ENCODE measurements at places on chromosomes 1 and 21. TPM values are rescaled to one million over a fixed set of nuclear protein-coding genes. Genes with fewer than 3 reads are reported as not detected.
A peak's percentile ranks its signal among the peaks of the same experiment; 100 is the strongest.

DNA sequence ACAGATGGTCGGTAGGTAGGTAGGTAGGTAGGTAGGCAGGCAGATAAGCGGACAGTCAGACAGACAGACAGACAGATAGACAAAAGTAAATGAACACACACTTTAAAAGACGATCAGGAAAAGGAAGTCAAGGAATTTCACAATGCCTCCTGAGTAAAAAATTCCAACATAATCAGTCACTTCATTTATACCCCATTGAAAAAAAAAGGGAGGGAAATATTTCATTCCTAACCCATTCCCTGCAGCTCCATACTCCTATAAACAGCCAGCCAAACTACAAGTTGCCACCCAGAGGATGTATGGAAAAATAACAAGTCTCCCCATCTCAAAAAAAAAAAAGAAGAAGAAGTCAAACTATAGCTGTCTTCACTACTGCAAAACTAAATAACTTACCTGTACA is 43.4 kb downstream of the ZZZ3 start:
- DNase-seq = no peak

DNA sequence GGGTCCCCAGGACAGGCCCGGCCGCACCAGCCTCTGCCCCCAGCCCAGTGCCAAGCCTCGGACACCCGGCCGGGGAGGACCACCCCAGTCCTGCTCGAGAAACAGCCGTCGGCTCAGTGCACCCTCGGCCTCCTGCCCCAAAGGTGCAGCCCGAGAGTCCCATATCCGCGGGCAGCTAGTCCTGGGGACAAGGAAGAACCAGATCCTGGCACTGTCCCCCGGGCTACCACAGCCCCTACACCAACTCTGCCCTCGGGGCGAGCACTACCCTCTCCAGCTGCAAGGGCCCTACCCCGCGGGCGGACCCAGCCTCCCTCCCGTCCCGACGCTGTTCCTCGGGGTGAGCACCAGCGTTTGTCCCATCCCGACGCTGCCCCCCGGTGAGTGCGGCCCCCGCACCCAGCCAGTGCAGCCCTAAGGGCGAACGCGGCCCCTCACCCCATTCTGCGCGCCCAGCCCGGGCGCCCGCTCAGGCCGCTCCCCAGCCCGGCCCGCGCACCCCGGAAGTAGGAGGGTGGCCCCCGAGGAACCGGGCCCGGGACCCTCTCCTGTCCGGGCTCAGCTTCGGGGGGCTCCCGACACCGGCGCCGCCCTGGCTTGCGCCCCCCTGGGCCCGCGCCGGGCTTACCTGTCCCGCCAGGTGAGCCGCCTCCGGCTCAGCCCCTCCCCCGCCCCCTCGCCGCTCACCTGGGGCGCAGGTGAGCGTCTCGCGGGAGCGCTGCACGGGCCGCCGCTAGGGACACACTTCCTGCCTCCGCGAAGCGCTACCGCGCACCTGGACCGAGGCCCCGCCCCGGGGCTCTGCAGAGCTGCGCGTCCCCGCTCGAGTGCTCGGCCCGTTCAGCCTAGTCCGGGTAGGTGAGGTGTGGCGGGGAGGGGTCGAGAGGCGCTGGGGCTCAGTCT is at the start of gene KDF1:
KDF1 (minus strand) TSS at position 747 of the 903 bp plus-strand sequence. CDS start 8,088 bp downstream, outside the sequence.
- peak; percentile 86 for DNase-seq

DNA sequence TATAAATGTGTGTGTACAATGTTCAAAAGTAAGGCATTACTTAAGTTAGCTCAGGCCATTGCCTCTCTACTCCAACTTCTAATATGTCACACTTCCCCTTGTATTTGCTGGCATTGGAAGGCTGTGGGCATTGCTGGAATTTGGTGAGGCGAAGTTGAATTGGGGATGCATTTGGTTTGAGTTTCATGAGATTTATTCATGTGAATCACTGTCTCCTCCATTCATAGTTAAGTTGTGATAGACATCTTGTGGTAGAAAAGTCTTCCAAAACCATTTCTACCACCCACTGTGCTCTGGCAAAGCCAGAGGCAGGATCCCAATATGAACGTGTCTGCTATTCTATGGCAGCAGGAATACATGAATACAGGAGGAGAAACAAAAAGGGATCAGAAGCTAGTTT is 397.8 kb upstream of the USP24 start:
- DNase-seq = no peak

DNA sequence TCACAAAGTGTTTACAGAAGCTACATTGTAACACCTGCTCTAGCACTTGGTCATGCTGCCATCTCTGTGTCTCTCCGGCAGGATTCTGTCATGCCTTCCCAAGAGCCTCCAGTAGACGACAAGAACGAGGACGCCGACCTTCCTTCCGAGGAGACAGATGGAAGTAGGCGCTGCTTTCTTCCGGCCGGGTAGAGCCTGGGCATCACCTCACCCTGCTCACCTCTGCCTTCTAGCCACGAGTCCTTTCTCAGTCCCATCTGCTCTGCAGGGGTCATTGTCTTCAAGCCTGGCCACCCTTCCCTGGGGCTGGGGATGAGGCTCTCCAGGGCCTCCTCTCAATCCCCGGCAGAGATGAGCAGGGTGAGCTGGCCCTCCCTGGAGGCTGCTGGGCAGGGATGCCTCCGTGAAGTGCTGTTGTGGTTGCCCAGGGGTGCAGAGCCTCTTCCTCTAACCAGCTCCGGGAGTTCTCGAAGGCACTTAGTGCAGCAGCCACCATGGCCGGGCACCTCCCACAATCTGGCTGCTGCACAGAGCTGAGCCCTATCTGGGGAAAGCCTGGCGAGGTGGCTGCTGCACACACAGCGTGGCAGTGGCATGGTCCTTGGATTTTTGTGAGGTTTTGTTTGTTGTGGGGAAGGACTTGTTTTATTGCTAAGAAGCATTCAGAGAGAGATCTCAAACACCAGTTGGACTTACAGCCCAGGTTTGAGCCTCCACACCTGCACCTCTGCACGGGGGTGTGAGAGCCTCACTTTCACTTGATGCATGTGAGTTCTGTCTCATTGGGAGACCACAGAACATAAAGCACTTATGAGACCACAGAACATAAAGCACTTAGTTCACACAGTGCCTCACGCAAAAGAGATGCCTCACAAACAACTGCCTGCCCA is 48.4 kb downstream of the FAAP20 start:
- DNase-seq = no peak

GRCh38 chr1:65572701-65573421 is 152.4 kb downstream of the LEPR start:
- no peak for DNase-seq

DNA sequence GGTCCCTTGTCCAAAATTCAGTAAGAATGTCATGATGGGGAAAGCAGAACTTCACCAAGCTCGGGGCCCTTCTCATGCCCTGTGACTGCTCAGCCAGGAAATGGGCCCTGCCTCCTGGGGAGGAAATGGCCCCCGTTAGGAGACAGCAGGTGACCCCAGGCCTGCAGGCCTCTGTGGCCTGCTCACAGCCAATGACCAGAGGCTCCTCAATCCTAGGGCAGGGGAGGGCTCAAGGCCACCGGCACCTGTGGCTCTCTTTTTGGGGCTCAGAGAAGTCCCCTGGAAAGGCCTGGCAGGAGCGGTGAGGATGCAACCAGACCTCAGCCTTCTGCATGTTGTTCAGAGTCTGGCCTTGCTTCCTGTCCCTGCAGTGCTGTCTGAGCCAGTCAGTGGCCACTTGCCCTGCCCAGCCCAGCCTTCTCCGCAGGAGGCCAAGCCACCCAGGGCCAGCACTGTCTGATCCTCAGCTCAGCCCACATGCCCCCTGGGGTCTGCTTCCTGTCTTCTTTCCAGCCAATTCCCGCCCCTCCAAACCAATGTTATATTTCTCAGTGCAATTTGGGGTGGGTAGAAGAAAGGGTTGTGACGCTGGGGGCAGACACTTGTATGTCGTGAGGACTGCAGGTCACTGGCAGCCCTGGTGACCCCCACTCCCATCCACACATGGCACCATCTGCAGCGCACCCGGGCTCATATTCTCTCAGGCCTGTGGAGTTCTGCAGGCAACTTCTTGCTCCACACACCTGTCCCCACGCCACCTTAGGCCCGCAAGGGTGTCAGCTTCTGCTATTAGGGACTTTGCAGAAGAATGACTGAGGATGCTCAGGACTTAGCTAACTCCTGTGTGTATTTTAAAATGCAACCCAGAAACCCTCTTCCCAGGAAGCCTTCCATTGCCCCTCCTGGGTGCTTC is 83.6 kb downstream of the ITPKB start:
- no peak for DNase-seq

CALML6 gene
- 0.34 TPM for total RNA-seq

FMO5 gene
- 100 TPM for total RNA-seq

DNA sequence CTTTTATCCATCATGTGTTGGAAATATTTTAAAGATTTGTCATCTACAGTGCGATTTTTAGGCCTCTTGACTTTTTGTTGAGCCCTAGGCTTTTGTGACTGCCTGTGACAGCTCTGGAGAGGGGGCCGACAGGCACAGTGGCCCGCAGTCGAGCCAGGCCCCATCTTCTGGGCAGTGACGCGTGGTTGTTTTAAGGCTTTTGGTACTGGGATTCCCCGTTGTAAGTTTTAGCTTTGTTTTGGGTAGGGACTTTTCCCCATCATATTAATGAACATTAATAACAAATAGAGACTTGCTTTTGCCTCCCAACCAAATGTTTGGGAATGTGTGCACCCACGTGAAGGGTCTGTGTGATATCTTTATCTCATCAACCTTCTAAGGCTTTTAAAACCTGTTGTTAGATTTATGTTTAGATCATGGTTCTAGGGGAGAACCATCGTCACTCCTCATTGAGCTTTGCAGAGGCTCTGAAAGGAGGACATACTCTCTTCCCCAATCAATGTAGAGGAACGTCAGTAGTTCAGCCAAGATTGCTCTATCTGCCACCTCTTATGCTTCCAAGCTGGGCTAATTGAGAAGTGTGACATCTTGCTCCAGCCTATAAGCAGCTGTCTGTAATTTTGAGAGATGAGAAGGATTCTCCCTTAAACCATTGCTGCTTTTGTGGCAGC is 34.6 kb downstream of the MAPKAPK2 start:
- DNase-seq = no peak

TGFBR3 gene
- 27.8 TPM for total RNA-seq

A3GALT2 gene
- not detected for total RNA-seq

DNA sequence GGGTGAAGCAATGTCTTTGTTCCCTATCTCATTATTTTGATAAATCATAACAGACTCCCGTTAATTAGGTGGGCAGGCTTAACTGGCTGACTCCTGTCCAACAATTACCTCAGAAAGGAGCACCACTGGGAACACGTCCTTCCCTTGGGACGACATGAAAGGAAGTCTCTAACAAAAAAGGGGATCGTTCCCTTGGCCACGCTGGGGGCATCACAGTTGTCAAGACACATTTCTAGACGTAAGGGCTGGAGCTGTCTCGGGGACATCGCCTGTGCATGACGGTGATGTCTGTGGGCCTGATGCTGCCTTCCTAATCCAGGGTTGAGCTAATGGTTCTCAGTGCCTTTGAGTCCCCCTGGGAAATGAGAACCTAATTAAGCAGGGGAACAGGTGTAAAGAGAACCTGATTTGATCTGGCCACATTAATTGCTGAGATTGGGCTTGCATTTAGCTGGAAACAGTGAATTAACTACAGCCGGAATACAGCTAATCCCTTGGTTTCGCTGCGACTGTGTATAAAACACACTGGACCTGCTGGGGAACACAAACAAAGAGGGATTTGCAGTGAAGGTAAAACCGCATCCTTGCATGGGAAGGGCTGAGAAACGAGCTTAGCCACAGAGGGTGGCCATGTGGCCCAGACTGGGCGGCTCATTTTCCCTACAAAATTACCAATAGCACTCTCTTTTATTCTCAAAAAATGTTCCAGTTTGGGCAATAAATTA is 111.8 kb downstream of the MRPS6 start:
- DNase-seq = no peak

DNA sequence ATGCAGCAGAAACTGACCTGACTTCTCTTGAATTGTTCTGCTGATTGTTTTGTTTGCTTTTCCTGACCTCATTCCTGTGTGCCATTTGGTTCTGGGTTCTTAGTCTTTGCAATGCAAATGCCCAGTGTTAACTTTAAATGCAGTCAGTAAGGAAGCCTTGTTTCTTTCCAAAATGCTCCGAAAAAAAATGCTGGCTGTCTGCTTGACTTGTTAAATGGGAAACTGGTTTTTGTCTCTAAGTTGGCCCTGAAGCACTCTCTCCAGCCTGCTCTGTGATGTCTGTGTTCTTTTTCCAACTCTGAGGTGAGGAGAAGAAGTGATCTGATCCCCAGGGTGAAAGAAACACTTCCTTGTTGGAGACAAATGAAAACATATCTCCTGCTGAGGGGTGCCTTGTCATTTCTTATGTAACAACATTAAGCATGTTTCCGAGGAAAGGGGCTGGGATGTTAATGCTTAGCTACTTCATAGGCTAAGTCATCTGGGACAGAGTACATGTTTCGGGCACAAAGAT is 256.3 kb upstream of the ADGRL4 start:
- no peak for DNase-seq

LCE3E gene
- not detected for total RNA-seq

- DNase-seq = no peak
These were observed 41.8 kb upstream of the RAP1A start for GRCh38 chr1:111577814-111578213.

GRCh38 chr1:217495249-217495648 is 135.6 kb downstream of the GPATCH2 start:
- no peak for DNase-seq

GBP2 gene
- total RNA-seq = 61.3 TPM

DNA sequence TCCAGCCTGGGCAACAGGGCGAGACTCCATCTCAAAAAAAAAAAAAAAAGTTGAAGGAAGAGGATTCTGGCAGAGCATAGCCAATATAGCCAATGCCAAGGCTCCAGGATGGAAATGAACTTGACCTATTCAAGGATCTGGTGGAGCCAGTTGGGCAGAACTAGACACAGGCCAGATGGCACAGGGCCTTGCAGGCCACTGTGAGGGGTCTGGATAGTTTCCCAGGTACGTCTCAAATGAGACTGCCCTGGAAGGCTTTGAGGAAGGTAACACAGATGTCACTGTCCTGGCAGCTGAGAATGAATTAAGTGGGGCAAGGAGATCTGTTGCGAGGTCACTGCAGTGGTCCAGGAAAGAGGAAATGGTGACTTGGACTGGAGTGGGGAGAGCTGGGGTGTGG is 12.0 kb upstream of the ARHGEF19 start:
- DNase-seq = no peak

DNA sequence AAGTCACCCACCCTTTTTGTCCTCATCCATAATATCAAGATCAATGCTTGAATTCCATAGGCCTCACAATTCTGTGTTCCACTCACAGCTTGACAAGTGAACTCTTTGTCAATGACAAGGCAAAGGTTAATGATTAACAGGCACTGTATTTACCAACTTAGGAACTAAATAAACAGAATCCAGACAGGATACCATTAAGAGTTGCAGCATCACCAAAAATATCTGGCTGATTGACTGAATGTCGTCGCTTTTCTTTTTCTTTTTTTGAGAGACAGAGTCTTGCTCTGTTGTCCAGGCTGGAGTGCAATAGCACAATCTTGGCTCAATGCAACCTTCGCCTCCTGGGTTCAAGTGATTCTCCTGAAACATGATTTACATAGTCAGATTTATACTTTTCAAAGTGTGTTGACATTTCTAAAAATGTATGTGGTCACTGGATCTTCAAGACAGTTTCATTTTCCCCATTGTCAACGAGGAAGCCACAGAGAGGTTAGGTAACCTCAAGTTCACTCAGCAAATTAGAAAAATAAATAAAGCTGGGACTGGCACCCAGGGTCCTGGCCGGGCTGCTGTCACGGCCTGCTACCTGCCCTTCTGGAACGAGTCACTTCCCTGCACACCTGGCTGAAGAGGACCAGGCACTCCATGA is 81.0 kb downstream of the PDE9A start:
- no peak for DNase-seq

All from left colon (tissue), 2 donors.